ENCODE measurements at places on chromosomes 7 and 10. TPM values are rescaled to one million over a fixed set of nuclear protein-coding genes. Genes with fewer than 3 reads are reported as not detected.

DNA sequence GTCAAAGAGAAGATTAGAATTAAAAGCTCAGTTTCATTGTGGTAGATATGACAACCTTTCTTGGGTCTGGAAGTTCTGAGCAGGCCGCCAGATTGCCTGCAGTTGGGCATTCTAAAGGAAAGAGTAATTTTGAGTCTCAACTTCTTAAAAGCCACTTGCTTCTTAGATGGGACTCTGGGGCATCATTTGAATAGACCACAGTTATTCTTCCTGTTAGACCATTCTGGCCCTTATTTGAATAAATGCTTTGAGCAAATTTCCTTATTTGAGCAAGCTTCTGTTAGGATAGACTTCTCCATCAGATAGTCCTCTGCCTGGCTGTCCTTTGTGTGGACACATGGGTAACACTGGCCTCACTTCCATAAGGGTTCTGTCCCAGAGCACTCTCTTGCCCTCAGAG is 40.2 kb downstream of the SND1 start:
- no peak for DNase-seq
- H3K27me3 ChIP-seq = no peaks in the 10 kb centered on the region
- H3K4me3 ChIP-seq = no peak overlapping the region
- H3K27ac ChIP-seq = no peak overlapping the region

GRCh38 chr10:122138831-122139625 is 132.1 kb upstream of the BTBD16 start:
- H3K27me3 ChIP-seq = no peaks in the 10 kb centered on the region
- no peak overlapping the region for H3K4me3 ChIP-seq
- DNase-seq = no peak
- peaks cover 4% of the 10 kb centered on the region for H3K36me3 ChIP-seq

DNA sequence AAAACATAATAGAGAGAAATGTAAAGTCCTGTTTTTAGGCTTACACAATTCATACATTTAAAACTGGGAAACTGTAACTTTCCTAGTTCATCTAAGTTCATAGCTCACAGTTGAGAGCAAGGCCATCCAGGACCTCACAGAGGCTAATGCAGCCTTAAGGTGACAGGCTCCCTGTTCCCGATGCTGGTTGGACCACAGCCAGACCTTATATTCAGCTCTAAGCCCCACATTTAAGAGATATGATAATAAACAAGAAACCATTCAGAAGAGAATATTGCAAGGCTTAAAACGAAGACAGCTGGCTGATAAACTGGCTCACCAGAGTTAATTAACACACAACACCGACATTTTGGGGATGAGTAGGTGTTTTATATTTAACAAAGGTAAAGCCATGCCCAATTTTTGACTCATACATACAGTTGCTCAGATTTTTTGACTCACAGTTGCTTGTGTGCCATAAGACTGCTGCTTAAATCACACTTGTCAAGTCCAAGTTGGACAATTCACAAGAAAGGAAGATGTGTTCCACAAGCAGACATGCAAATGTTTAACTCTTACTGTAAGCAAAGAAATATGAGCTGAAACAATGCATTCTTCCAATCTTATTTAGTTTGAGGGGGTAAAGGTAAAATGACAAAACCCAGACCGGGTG is 41.1 kb upstream of the TMEM213 start:
- no peaks in the 10 kb centered on the region for H3K27me3 ChIP-seq
- H3K27ac ChIP-seq = no peak overlapping the region
- no peak overlapping the region for H3K4me3 ChIP-seq
- H3K36me3 ChIP-seq = no peaks in the 10 kb centered on the region
- no peak for DNase-seq

DNA sequence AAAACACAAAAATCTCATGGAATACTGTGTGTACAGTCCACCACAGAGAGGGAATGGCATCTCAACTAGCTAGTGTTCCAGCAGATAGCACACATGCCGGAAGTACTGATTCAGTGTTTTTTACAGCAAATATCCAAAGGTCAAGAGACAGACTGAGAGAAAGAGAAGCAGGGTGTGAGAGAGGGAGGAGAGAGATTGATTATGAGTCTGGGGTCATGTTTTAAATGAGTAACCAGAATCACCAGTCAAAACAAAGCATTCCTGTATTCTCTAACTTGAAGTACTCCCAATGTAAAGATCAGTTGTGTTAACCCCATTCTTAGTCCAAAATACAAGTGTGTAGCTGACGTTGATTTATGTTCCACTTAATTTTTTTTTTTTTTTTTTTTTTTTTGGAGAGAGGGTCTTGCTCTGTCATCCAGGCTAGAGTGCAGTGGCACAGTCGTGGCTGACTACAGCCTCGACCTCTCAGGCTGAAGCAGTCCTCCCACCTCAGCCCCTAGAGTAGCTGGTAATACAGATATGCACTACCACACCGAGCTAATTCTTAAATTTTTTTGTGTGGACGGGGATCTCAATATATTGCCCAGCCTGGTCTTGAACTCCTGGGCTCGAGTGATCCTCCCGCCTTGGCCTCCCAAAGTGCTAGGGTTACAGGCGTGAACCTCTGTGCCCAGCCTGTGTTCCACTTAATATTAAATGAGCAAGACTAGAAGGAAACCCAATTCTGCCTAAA is 114.2 kb downstream of the TAF3 start:
- H3K27me3 ChIP-seq = no peaks in the 10 kb centered on the region
- no peak overlapping the region for H3K4me3 ChIP-seq
- H3K4me1 ChIP-seq = peaks cover 21% of the 10 kb centered on the region
- no peaks in the 10 kb centered on the region for H3K36me3 ChIP-seq

DNA sequence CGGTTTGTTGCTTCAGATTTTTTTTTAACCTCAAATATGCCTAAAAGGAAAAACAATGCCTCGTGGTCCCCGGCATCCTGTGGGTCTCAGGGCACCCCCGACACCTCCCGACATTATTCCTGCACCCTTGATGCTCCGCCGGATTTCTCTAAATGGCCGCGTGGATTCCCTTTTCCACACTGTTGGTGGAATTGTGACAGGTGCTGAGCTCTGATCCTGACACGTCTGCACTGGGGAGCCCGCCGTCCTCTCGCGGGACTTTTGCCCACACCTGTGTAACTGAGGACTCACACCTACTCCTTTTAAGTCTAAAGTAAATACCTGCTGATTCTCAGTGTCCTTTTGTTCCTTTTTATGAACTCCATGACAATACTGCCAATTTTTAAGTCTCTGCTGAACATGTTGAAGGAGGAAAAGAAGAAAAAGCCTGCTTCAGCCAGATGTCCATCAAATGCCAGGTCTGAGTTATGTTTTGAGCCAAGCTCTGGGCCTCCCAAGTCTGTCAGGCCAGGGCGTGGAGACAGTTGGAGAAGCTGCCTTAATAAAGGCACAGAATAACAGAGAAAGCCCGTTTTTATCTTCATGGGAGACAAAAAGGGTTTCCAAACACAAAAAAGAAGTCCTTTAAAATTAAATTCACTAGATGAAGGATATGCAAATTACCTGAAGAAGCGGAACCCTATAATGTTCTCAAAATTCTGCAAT is 568.2 kb downstream of the DNAJB6 start:
- H3K4me1 ChIP-seq = no peaks in the 10 kb centered on the region
- H3K4me3 ChIP-seq = no peak overlapping the region
- DNase-seq = no peak

The CDK14 gene
- polyA plus RNA-seq = 5.2 TPM

GRCh38 chr10:46312953-46313352 is 26.2 kb downstream of the ANTXRL start:
- no peaks in the 10 kb centered on the region for H3K4me1 ChIP-seq
- no peak overlapping the region for H3K27ac ChIP-seq
- no peak for DNase-seq
- H3K36me3 ChIP-seq = no peaks in the 10 kb centered on the region

- no peak overlapping the region for H3K4me3 ChIP-seq
- no peaks in the 10 kb centered on the region for H3K36me3 ChIP-seq
These were observed 130.5 kb upstream of the ANKRD30A start for GRCh38 chr10:36994886-36995285.

The LIPM gene
- not detected for polyA plus RNA-seq

DNA sequence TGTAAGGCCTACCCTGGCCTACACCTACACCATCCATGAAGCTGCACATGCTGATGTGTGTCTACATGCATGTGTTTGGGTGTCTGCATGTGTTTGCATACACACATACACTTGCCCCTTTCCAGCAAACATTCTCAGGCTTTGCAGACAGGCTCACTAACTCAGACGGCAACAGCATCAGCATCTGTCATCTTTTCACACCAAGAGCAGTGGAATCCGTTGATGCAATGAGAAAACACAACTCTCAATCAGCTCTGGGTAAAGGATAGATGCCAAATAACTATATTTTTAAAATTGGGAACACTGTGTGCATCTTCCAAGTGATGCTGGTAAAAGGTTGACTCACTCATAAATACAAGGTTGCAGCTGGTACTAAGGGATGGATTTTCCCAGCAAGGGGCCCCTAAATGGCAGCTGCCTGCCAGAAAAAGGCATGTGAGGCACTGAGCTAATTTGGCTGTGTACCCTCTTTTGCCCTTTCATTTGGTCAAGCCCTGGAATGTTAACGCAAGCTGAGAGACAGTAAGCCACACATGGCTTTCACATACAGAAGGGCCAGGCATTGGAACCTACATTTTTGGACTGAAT is 296.3 kb upstream of the NPSR1 start:
- H3K27me3 ChIP-seq = no peaks in the 10 kb centered on the region
- no peaks in the 10 kb centered on the region for H3K36me3 ChIP-seq
- H3K27ac ChIP-seq = no peak overlapping the region
- no peak overlapping the region for H3K4me3 ChIP-seq

DNA sequence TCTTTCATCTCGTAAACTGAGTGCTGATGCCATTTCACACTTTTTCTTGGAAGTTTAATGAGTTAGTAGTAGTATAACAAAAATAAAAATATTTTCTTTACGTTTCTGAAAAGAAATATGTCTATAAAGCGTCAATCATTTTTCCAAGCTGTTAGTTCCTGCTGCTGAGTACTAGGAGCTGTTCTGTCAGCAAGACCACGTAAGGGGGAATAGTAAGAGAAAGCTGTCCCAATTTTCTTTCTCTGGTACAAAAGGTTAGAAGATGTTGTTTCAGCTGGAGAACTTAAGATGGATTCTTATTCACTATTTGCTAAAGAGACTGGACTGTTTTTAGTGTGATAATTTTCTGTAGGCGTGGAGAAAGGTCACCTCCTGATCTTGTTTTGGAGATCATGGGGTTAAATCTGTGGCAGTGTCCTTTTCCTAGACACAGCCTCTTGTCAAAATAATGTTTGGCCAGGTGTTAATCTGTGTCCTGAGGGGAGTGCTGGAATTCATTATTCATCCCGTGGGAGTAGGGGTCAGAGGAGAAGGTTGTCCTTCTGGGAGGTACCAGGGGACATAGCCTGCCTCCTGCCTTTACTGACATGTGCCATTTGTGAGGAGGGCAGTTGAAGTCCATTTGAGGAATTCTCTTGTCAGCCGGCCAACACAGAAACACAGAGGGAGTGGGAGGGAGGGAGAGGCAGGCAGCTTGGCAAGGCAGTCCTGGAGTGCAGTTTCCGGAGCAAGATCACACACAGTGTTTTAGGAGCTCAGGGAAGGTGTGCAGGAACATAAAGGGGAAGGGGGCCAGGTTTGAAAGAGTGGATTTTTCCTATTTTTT is 368.7 kb downstream of the AUTS2 start:
- no peaks in the 10 kb centered on the region for H3K36me3 ChIP-seq
- H3K4me3 ChIP-seq = no peak overlapping the region
- H3K27ac ChIP-seq = no peak overlapping the region
- no peaks in the 10 kb centered on the region for H3K4me1 ChIP-seq
- H3K27me3 ChIP-seq = no peaks in the 10 kb centered on the region

DNA sequence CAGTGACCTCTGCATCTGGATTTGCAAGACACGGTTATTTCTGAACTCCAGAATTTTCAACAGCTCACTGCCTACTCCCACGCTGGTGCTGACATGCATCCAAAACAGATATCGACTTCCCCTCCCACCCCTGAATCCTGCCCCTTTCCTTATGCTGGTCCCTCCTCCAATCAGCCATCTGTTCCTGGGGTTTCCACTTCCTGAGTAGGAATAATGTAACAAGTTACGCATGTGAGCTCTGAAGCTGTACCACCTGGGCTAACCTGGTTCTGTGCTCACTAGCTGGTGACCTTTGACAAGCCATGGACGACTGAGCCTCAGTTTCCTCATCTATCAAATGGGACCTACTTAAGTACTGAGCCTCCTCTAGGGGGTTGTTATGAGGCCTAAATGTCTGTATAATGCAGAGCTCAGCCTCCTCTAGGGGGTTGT is 1.7 kb upstream of the NCAPG2 start:
- peaks cover 24% of the 10 kb centered on the region for H3K4me1 ChIP-seq
- H3K27ac ChIP-seq = no peak overlapping the region
- no peak overlapping the region for H3K4me3 ChIP-seq
- no peaks in the 10 kb centered on the region for H3K27me3 ChIP-seq
- no peak for DNase-seq
- H3K36me3 ChIP-seq = no peaks in the 10 kb centered on the region

The EPO gene
- polyA plus RNA-seq = not detected

DNA sequence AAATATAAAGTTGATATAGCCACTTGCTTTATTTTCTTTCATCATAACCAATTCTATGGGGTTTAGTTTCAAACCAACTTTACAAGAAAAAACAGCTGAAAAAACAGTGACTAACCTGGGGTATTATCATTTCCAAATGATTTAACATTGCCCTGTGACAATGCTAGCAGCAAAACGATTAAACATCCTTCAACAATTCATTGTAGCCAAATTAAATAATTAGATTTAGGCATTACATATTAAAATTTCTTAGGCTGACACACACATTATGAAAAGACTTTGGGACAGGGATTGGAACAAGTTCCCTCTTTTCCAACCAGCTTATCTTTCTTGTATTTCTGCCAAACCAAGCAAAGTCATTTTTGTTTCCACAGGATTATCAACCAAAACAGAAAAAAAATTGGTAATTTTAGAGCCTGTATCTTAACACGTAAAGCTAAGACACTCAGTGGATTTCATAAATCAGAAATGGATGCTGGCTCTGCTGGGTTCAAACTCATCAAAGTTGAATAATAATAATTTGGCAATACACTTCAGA is 84.0 kb downstream of the SEMA3D start:
- H3K4me3 ChIP-seq = no peak overlapping the region
- H3K36me3 ChIP-seq = no peaks in the 10 kb centered on the region
- peaks cover 52% of the 10 kb centered on the region for H3K4me1 ChIP-seq

- DNase-seq = peak; percentile 37
- H3K27me3 ChIP-seq = no peaks in the 10 kb centered on the region
- H3K4me1 ChIP-seq = no peaks in the 10 kb centered on the region
- no peak overlapping the region for H3K27ac ChIP-seq
- H3K36me3 ChIP-seq = peaks cover 5% of the 10 kb centered on the region
These were observed 6.3 kb downstream of the IFT22 start for GRCh38 chr7:101315336-101315735.

Data from endothelial cell of umbilical vein (primary cell).